ENCODE measurements at places on chromosomes 4 and X.

GRCh38 chr4:164027805-164028204, 533.3 kb downstream of the TMA16 start:
- no peak for DNase-seq

DNA sequence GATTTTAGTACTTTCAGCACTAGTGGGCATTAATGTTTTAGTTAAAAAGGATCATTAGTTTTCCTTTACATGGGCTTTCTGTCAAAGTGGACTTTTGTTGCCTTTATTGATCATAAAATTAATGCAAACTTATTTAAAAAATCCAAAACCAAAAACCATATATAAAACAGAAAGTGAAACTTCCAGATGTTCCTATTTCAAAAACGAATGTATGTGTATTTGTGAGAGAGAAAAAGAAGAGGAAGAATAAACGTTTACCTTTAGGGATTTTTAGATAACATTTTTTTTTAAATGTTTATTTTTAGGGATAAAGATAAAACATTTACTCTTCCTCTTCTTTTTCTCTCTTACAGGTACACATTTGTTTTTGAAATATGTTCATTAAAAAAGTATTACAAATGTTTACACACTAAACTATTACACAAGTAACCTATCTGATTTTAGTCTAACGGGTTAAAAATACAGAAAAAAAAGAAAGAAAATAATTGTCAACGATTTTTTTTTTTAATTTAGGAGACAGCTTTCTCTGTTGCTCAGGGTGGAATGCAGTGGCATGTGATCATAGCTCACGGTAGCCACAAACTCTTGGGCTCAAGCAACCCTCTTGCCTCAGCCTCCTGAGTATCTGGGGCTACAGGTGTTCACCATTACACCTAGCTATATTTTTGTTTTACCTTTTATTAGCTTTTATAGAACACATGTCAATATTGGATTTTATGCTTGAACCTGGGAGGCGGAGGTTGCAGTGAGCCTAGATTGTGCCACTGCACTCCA, 16.8 kb upstream of the COX18 start:
- no peak for DNase-seq

DNA sequence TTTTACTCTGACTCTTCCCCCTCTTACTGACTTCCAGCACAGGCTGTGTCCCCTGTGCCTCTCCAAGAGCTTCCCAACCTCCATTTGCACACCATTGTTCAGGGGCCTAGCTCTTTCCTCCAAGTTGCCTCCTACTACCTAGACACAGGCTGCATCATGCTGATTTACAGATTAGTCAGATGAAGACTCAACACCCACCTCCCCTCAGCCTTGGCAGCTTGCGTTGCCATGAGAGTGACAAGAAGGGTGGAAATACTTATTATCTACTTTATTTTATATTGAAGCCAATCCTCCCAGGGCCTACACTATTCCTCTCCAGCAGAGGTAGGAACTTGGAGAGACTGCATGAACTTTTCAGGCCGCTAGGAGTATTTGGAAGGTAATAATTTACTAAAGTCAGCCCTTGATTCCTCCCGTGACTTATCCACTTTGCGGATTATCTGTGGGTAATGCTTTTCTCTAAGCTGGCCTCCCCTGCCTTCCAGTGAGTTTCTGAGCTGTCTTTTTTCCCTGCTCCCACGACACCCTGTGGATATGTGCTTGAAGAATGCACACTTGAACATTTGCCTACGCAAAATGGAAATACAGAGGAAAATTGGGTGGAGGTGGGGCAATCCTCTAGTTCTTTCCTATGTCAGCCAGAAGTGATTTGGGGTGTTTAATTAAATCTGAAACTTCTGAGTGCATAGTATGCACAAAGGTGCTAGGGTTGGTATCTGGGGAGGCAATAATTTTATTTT, 74.1 kb upstream of the TMEM164 start:
- DNase-seq, result no peak

DNA sequence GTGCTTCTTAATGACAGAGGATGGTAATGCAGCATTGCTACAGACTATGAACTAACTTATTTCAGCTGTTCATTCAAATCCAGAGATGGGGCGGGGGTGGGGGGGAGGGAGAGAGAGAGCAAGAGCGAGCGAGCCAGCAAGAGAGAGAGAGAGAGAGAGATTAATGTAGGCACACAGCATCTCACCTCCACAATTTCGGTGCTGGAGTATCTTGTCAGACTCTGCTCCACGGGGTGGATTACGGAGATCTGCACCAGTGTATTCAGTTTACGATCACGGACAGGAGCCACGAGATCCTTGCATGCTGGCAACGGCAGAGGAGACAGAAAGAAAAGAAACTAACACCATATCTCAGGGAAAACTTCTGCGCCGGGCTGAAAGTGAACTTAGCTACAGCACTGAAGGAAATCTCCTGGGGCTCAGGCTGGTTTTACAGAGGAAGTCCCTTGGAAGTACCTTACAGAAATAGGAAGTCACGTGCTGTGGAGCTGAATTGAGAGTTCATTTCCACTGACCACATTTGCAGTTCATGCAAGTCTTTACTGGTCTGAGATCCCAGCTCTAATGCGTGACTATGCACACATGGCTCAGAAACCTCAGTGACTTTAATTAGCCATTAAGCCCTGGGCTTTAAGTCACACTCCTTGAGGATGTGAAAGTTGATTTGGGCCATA, 440.9 kb downstream of the INPP4B start:
- peak; percentile 42 for DNase-seq

DNA sequence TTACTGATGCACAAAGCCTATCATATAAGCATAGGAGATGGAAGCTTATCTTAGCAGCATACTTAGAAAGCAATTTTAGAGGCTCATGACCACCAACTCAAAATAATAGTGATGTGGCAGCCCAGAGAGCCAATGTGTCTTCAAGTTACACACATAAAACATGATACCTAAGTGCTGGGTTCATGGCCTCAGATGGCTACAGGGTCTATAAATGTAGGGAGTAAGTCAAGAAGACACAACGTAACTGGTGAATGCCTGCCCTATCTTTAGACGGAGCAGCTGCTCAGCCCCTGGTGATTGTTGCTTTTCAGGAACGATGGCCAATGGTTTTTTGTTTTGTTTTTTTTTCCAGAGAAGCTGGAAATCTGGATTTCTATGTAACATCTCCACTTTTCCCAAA, 42.8 kb downstream of the RNF150 start:
- DNase-seq, result no peak

- no peak for DNase-seq
Observed at GRCh38 chr4:42205541-42205940, 53.1 kb upstream of the BEND4 start.

- no peak for DNase-seq
Observed at GRCh38 chrX:71250841-71251240, 3.1 kb downstream of the ZMYM3 start.

DNA sequence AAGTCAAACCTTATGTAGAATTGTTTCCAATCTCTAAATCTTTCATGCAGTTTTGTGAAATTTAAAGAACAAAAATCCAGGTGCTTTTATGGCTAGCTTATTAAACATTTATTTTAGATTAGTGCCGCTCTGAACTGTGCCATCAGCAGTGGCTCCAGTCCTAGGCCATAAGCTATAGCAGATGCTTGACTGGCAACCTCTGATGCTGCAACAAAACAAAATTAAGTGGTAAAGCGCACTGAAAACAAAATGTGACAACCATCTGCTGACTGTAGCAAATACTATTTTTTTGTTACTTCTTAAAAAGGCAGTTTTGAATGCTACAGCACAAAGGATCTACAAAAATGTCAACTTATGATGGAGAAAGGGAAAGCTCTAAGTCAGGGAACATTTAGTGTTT, 237.4 kb downstream of the DCLK2 start:
- DNase-seq, result no peak

DNA sequence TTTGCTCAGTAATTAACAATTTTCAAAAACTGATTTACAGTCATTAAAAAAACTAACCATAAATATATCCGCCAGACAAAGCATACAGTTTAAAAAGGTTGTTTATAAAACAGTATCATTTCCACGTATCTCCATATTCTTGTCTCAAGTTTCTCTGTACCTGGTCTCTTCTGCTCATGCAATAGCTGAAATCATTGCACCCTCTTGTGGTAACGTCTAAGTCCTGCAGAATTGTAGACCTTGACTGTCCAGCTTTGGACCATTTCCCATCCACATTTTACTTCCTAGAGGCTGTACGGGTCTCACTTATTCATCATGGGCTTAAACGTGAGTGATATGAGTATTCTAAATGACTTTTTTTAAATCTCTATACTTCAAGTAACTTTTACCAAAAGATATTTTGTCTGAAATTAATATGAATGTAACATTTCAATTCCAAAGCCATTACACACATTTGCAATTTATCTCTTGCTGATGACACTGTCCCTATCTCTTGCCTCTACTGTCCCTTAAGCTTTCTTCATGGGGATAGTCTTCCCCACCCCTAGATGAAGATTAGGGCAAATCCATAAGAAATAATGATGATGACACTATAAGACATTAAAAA, 118.5 kb downstream of the BTC start:
- peak; percentile 8 for DNase-seq

GRCh38 chrX:150508018-150508417, 60.4 kb upstream of the MTM1 start:
- DNase-seq, result no peak

DNA sequence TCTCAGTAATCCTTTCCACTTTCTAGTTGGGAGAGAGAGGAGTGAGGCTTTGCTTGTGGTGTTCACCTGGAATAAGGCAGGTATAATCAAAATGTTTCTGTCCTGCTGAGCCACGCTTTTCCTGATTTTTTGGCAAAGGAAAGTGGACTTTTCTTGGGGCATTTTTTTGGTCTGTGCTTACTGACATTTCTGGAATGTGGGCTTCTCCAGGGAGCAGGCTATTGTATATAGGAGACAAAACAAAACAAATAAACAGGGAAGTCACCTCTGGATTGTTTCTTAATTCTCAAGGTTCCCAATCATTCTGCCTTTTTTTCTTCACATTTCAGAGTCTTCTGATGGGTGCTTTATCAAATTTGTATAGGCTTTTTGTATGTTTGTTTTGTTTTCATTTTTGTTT, 25.7 kb upstream of the RP2 start:
- DNase-seq, result no peak

GRCh38 chr4:82984459-82984858, 26.2 kb downstream of the LIN54 start:
- no peak for DNase-seq

- no peak for DNase-seq
Observed at GRCh38 chr4:83605744-83606172, 69.8 kb downstream of the GPAT3 start.

DNA sequence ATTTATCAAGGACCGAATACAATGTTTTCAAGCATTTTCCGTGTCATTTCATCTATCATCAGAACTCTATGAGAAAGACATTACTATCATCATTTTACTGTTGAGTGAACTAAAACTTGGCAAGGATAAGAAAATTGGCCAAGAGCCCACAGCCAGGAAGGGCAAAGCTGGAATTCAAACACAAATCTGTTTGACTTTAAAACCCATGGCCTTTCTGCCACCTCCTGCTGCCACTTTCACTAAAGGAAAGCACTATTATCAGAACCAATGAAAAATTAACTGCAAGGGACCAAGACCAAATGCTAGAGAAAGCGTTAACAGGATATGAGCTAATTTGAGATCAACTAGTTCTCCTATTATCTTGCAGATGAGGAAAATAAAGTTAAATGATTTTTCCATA, 2759.2 kb downstream of the ARAP2 start:
- DNase-seq, result no peak

- DNase-seq, result peak; percentile 81
Observed at GRCh38 chr4:140049024-140049848, 104.7 kb downstream of the MAML3 start.

- DNase-seq, result no peak
Observed at GRCh38 chr4:20194123-20195013, 57.3 kb upstream of the SLIT2 start.

DNA sequence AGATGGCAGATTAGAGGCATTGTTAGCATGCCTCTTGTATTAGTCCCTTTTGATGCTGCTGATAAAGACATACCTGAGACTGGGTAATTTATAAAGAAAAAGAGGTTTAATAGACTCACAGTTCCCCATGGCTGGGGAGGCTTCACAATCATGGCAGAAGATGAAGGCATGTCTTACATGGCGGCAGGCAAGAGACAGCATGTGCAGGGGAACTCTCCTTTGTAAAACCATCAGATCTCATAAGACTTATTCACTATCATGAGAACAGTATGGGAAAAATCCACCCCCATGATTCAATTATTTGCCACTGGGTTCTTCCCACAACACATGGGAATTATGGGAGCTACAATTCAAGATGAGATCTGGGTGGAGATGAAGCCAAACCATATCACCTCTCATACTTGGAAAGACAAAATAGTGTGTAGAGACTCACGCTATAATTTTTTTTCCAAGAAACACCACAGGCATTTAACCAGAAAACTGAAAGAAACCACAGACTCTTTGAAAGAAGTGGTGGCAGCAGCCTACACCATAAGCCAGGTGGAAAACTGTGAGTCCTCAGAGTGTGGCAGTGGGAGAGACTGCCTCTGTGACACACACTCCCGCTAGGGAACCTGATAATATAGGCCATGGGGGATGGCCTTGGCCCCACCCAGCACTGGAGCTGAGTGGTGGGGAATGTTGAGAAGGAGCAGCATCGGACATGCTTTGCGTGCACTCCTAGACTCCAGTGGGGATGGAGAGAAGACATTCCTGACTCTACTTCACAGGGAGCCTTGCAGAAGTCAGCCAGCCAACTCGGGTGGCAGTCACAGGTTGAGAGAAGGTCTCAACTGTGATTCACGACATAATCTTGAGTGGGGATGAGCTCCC, 51.5 kb downstream of the SLC2A9 start:
- no peak for DNase-seq

GRCh38 chr4:164023214-164023613, 528.7 kb downstream of the TMA16 start:
- DNase-seq, result no peak

DNA sequence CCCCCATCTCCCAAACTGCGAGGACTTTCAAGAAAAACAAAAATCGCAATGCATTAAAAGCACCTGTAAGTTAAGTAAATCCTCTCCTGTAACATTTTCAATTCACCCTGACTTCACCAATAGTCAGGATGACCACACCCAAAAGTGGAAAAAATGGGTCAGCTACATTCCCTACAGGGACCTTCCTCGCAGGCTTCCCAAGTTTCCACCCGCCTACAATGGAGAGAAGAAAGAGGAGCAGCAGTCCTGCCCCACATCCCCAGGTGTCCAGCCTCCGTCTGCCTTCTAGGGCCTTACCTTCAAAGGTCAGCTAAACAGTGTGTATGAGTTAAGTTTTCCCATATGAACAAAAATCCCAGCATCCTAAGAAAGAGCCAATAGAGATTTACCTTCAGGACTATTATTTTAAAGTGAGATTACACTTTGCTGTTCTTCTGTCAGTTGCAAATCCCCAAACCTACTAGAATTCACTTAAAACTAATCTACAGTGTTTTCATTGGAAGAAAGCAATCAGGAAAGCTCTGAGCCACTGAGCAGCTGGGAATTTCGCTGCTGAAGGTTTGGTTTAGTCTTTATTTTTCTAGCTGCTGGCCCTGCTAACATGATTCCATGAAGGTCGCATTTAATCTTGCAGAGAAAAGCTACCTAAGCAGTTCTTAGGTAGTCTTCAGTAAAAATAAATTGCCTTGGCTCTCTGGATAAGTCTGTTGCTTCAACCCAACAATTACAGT, 12.5 kb downstream of the IRF2 start:
- peak; percentile 40 for DNase-seq

Measured in NCI-H526 (cell line).